ENCODE measurements at places on chromosomes 1 and 21.
A peak's percentile ranks its signal among the peaks of the same experiment; 100 is the strongest.

GRCh38 chr1:91020967-91021685 lies 709 bp downstream of the ZNF644 start:
- DNase-seq, result peak; percentile 52

DNA sequence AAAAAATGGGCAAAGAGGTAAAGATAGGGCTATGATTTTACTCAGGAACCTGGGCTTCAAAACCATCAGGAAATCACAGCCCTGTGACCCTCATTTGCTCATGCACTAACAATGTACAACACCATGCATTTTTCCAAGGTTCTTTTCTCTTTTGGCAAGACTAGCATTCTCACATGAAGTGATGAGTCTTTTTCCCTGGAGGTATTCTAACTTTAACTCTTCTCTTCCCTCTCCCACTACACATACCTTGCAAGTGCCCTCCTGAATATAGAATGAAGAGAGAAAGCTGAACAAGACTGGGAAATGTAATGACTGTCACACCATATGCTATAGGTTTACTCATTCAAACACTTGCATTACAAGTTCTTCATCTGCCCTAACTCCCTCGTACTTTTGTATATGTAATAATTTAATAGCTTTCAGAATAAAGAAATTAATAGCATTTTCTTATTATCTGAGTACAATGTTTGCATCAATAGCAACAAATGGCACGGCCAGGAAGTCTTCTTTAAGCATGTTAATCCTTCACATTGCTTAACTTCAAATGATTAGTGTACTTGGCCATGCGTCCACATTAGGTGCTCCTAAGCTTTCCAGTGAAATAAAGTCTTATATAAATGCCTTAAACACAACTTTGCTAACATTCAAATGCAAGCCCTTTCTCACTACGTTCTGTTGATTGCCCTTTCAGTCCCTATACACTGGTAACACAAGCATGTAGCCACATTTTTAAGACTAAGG lies 1.8 kb downstream of the NIBAN1 start:
- no peak for DNase-seq

- no peak for DNase-seq
Observed at GRCh38 chr1:70790232-70790923, 257.2 kb downstream of the PTGER3 start.

DNA sequence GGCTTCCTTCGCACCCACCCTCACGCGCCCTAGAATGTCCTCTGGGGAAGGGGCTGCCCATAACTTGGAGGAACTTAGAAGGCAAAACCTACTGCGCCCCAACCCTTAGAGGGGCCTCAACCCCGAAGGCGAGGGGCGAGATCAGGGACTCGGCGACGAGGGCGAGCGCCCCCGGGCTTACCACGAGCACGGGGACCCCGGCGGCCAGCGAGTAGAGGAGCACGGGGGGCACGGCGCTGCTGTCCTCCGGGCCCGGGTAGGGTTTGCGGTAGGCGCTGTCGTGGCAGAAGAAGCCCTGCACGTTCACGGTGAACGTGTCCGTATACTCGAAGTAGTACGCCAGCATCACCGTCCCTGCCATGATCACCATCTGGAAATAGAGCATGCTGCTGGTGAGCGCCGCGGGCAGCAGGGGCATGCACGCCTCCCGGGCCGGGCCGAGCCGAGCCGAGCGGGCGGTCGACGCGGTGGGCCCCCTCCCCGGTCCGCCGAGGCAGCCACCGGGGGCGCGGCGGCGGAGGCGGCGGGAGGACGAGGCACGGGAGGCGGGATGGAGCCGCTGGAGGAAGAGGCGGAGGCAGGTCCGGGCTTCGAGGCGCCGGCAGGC lies 304 bp downstream of the PLPPR5 start:
- DNase-seq, result no peak

DNA sequence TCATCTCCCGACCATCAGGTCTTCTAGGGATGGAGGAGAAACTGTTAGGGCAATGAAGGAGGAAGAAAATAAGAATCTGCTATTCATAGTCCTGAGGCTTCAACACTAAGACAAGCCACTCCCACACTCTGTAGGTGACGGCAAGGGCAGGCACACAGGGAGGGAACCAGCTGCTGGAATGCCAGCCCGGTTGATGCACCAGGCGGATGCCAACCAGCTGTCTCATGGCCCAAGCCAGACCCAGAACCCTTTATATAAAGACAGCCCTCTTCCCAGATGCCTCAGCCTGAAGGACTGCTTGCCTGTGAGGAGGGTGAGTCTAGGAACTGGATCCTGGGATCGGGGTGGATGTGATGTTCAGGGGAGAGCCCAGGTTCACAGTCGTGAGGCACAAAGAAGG lies at the start of gene KPRP:
TSS of gene KPRP (plus strand) at position 279 of the 400 bp plus-strand sequence. CDS start 1,564 bp downstream, outside the sequence.
- DNase-seq, result no peak

- no peak for DNase-seq
Observed at GRCh38 chr1:43982808-43983207, 3.8 kb downstream of the B4GALT2 start.

DNA sequence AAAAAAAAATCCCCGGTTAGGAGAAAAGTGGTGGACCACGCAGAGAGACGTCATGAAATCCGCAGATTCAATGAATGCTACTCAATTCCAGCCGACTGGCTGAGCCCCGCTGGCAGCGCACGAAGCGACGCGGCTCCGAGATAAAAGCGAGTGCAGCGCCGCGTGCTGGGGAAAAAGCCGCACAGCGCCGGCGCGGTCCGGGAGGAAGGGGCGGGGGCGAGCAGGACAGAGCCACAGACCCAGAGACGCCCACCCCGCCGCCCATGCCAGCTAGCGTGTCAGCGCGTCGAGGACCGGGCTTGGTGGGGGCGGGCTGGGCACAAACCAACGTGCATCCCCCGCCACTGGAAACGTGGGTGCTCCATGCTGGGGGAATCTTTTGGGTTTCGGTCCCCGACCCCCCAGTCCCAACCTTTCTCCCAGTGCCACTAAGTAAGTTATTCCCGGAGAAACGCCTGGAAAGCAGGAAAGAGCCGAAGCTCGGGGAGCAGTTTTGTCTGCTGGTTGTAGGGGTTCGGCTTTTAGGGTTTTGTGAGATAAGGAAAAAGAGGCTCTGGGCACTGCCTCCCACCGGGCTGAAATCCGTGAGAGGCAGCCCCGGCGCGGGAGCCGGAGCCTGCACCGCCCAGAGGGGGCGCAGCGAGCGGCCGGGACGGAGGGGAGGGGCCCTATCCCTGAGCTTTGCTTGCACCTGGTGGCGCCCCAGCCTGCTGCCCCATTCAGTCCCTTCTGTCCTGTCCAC lies at the start of gene KCNJ6:
TSS of gene KCNJ6 (minus strand) at position 148 of the 742 bp plus-strand sequence. CDS start 75,775 bp downstream, outside the sequence.
- DNase-seq, result no peak

- DNase-seq, result no peak
Observed at GRCh38 chr1:43450251-43450941, 3.3 kb downstream of the HYI start.

DNA sequence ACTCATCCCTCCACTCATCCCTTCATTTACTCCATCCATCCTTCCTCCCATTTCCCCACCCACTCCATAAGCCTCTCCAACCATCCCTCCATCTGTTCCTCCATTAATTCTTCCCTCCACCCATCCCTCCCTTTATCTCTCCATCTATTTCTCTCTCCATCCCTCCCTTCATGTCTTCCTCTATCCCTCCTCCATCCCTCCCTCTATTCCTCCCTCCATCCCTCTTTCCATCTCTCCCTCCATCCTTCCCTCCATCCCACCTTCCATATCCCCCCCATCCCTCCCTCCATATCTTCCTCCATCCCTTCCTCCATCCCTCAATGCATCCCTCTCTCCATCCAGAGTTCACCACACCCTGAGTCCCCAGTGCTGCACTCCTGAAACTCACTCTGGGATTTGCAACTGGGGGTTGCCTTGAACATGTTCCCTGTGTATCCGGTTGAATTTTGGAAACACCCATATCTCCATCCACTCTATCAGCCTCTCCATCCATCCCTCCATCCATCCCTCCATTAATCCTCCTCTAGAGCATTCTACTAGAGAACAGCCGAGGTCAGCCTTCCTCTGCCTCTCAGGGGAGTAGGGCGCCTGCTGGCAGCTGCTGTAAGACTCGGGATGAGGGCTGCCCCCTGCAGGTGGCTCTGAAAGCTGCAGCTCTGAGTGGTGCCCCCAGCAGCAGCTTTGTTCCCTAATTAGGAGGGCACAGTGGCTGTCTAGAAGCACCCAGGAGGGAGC lies 39.4 kb downstream of the ABCG1 start:
- DNase-seq, result peak; percentile 75

DNA sequence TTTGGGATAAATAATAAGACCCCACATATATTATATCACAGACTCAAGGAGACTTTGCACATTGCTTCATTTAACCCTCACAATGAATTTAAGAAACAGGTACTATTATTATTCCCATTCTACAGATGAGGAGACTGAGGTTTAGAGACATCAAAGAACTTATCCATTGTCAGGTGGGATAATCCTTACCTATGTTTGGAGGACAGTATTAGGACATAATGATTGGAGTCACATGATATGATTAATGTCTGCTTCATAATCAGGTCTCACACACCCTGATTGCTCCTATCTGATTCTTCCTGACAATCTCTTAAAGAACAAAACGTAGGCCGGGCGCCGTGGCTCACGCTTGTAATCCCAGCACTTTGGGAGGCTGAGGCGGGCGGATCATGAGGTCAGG lies 16.9 kb downstream of the IRF2BP2 start:
- no peak for DNase-seq

DNA sequence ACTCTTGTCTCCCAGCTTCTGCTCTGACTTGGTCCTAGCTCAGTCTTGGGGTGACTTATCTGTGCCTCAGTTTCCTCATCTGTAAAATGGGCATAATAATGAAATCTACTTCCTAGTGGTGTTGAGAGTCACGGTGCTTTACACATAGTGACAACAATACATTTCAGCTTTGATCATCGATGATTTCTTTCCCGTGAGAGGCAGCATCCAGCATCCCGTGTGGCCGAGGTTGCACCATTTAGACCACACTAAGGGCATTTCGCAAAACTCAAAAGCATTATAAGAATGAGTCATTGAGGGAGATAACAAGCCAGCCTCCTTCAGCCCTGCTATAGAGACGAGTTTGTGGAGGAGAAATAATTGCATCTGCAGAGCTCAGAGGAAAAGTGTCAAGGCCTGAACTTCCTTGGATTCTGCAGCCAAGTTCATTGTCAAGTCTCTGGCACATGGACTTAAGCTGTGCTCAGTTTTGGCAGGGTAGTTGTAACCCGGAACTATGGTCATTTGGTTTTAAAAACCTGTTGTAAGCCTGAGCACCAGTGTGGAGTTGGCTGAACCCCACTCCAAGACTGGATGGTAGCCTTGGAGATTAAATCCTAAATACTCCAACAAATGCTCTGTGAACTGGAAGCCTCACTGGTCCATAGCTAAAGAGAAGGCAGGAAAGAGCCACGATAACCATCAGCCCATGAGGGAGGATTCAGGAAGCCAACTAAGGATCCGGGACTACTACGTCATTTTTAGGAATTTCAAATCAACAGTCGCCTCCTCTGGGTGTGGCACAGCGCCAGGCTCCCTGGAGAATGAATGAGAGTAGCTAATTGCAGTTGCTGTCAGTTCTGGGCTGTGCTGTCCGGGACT lies 64.2 kb downstream of the TCP10L start:
- no peak for DNase-seq

- DNase-seq, result no peak
Observed at GRCh38 chr21:24023402-24023801, 1583.9 kb downstream of the MRPL39 start.

- DNase-seq, result peak; percentile 33
Observed at GRCh38 chr1:205286335-205286950, 35.1 kb downstream of the NUAK2 start.

DNA sequence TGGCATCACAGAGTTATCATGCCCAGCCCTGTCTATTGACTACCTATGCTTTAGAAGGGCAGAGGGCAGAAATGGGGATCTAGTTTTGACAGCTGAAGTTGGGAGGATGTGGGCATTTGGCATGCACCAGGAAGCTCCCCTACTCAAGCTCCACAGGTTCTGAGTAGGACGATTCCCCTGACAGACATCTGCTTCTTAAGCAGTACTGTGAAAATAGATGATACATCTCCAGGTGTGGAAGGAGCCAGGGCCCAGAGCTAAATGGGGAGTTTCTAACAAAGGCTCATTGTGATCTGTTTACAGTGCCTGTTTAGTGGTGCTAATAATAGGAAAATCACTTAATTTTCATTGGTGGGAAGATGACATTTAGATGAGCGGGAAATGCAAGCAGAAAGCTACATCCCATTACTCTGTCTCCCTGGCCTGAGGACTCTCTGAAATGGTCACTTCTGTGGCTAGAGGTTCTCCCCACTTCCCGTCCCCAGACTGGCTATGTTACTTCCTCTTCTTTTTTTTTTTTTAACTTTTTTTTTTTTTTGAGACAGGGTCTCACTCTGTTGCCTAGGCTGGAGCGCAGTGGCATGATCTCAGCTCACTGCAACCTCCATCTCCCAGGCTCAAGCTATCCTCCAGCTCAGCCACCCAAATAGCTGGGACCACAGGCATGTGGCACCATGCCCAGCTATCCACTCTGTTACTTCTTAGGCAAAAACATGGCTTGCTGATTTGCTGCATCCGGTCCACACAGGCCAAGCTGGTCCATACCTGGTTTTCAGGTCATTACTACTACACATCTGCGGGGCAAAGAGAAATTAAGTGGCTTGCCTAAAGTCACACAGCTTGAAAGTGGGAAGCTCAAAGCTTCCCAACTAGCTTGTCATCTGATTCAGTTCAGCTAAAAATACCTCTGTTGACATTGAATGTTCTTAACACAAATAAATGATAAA lies 23.2 kb upstream of the CNIH3 start:
- no peak for DNase-seq

- DNase-seq, result no peak
Observed at GRCh38 chr21:35414056-35414455, 365.0 kb upstream of the RUNX1 start.

DNA sequence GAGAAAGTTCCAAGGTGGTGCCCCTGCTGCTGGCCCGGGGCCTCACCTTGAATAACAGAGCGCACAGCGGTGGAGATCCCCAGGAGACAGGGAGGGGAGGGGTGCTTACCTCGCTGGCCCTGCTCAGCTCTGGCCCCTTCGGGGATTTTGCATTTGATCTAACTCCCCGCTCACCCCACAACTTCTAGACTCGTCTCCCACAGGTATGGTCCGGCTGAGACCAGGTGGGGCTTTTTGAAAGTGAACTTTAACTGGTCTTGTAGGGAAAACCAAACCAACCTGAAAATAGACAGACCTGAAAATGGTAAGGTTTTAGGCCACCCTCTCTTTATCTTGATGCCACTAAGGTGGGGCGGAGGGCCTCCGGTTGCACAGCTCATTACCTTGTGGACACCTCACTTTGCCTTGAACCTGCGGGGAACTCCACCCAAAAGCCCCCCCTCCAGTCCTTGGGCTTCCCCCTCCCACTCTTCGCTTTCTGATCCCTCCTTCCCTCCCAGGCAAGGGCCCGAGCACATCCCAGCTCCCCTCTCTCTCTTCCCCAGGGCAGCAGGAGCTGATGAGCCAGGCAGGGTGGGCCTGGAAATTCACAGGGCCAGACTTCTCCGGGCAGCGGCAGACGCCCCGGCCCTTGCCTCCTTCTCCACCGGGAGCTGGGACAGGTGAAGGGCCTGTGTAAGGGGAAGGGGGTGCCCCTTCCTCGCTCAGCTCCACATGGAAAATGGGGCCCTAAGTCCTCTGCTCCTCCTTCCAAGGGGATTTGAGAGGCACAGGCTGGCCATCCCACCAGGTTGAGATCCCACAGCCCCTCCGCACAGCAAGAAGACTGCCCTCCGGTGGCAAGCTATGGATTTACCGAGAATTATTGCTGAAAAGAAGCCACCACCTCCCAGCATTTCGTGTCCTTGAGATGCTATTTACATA lies 16.1 kb downstream of the TNFRSF8 start:
- no peak for DNase-seq
